ENCODE measurements at places on chromosomes 12 and 14.

DNA sequence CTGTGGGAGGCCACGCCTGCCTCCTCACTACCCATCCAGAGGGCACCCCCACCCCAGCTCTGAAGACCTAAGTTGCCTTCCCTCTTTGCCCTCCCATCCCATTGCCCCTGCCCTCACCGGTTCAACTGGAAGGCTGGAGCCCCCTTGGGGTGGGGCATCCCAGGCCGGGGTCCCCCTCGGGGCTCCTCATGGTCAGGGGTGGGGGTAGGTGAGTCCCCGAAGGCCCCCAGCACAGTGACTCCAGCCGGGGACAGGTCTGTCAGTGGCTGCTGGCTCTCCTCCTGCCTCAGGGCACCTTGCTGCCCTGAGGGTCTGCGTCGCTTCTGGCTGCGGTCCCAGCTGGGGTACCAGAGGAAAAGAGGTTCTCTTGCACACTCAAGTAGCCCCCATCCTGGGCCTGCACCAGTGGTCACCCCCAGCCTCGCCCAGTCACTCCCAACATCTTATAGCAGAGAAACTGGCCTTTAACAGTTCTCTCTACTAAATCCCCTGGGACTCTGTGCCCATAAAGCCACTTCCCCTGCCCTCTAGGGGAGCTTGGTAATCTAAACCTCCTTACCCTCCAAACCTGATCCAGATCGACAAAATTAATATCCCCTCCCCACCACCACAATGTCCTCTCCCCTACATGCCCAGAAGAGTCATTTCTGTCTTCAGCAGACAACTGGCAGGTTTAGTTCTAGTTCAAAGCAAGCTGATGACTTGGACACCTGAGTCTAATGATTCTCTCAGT is 5.1 kb downstream of the PIANP start:
- DNase-seq: no peak
- no peak overlapping the region for H3K27ac ChIP-seq
- H3K36me3 ChIP-seq: no peaks in the 10 kb centered on the region
- H3K27me3 ChIP-seq: peaks cover 20% of the 10 kb centered on the region
- H3K4me3 ChIP-seq: no peak overlapping the region

DNA sequence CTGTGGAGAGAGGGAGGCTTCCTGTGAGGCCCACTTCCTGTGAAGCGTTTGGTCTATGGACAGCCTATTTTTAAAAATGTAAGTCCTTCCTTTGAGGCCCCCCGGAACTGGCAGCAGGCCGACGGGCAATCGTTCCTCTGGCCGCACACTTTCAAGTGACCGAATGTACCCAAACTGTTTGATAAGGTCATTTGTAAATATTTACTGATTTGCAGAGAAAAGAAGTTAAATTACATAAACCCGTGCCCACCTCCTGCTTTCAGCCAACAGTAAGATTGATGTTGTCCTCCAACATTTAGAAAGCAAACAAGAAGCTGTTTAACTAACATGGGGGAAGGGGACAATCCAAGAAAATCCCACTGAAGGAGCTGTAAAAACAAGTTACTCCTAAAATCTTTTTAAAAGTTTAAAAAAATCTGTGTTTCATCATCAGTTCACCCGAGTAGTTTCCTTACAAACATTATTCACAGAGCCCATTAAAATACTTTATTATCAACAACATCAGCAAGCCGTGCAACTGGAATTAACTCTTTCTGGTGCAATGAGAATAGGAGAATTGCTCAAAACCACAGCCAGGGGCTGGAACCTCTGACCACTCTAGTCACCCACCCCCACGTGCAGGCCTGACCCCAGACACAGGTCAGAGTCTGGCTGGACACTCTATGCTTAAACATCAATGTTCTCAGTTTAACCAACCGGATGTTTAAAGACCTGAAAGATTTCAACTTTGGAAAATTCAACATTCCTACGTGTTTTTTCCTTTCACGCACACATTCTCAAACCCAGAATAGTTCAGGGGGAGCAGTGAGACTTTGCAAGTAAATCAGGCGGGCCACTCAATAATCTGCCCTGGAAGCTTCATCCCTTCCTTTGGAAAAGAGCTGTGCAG is 65.3 kb downstream of the FOXN3 start:
- peaks cover 10% of the 10 kb centered on the region for H3K4me1 ChIP-seq
- H3K36me3 ChIP-seq: peaks cover 7% of the 10 kb centered on the region
- H3K27me3 ChIP-seq: no peaks in the 10 kb centered on the region
- H3K27ac ChIP-seq: peak overlapping the region; percentile 66

DNA sequence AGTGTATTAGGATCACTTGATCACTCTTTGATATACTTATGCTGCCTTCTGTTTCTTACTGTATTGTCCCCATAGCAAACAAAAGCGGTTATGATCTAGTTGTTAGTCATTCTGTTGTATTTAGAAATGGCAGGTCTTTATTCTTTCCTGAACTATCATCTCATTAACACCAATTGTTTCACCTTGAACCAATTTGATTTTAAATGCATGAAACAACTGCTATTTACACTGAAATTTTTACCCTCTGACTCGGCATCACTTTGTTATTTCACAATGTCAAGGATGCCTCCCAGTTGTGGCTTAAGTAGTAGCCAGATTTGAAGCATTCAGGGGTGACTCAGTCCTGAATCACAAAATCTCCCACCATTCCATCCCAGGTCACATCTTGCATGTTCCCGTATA is 303.5 kb downstream of the EGLN3 start:
- DNase-seq: peak; percentile 54
- H3K27me3 ChIP-seq: no peaks in the 10 kb centered on the region
- no peak overlapping the region for H3K27ac ChIP-seq

DNA sequence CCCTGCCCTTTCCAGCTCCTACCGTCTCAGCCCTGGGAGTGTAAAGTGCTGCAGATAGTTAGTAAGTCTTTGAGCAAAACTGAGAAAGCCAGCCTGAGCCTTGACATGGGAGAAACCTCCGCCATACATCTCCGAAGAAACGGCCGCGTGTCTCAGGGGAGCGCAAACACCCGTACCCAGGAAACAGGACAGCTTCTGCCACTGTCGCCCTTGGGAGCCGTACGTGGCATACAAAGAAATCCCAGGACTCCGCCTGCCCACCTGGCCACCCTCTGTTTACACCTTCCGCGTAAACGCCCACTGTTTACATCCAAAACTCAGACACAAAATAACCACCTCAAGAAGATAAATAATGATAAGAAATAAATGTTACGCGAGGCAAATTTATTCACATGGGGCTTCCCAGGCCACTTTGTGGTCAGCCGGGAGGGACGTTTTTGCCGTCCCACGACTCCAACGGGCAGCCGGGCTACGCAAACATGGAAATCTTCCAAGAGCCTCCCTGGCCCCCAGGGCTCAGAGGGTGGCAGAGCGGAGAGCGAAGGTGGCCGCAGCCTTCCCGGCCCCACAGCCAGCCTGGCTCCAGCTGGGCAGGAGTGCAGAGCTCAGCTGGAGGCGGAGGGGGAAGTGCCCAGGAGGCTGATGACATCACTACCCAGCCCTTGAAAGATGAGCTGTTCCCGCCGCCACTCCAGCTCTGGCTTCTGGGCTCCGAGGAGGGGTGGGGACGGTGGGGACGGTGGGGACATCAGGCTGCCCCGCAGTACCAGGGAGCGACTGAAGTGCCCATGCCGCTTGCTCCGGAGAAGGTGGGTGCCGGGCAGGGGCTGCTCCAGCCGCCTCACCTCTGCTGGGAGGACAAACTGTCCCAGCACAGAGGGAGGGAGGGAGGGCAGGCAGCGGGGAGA is at the start of gene BDKRB2:
TSS of gene BDKRB2 (plus strand) at position 689 of the 908 bp plus-strand sequence. CDS start 32,269 bp downstream, outside the sequence.
- DNase-seq: peak; percentile 35
- H3K4me1 ChIP-seq: peaks cover 18% of the 10 kb centered on the region

GRCh38 chr14:96934638-96935330 is 137.6 kb downstream of the VRK1 start:
- DNase-seq: no peak
- H3K4me1 ChIP-seq: no peaks in the 10 kb centered on the region
- H3K27me3 ChIP-seq: no peaks in the 10 kb centered on the region
- no peak overlapping the region for H3K4me3 ChIP-seq

- H3K36me3 ChIP-seq: no peaks in the 10 kb centered on the region
- H3K27ac ChIP-seq: no peak overlapping the region
- DNase-seq: no peak
- H3K27me3 ChIP-seq: no peaks in the 10 kb centered on the region
These were observed 4.0 kb upstream of the LIMA1 start for GRCh38 chr12:50287271-50287670.

GRCh38 chr12:5650829-5651461 is 219.0 kb downstream of the NTF3 start:
- DNase-seq: no peak
- H3K36me3 ChIP-seq: no peaks in the 10 kb centered on the region
- no peaks in the 10 kb centered on the region for H3K4me1 ChIP-seq

DNA sequence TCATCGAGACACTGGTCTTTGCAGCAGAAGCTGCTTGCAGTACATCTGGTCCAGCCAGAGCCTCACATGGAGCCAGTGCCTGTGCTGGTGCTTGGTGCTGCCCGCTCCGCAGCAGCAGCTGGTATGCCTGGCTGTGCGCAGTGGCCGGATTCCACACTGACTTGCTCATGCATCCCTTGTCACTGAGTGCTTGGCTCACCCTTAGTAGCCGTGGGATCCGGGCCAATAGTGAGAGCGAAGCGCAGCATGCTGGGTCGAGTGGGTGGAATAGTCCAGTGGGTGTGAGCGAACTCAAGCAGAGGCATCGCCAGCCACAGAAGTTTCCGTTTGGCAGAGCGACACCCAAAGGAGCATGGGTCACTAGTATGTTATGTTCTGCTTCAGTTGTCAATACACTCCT is 10.1 kb upstream of the FBXO33 start:
- H3K4me1 ChIP-seq: no peaks in the 10 kb centered on the region
- H3K36me3 ChIP-seq: no peaks in the 10 kb centered on the region

- no peak overlapping the region for H3K4me3 ChIP-seq
- no peak for DNase-seq
- H3K36me3 ChIP-seq: no peaks in the 10 kb centered on the region
- no peak overlapping the region for H3K27ac ChIP-seq
- no peaks in the 10 kb centered on the region for H3K27me3 ChIP-seq
These were observed 155.0 kb downstream of the PAWR start for GRCh38 chr12:79535751-79536150.

DNA sequence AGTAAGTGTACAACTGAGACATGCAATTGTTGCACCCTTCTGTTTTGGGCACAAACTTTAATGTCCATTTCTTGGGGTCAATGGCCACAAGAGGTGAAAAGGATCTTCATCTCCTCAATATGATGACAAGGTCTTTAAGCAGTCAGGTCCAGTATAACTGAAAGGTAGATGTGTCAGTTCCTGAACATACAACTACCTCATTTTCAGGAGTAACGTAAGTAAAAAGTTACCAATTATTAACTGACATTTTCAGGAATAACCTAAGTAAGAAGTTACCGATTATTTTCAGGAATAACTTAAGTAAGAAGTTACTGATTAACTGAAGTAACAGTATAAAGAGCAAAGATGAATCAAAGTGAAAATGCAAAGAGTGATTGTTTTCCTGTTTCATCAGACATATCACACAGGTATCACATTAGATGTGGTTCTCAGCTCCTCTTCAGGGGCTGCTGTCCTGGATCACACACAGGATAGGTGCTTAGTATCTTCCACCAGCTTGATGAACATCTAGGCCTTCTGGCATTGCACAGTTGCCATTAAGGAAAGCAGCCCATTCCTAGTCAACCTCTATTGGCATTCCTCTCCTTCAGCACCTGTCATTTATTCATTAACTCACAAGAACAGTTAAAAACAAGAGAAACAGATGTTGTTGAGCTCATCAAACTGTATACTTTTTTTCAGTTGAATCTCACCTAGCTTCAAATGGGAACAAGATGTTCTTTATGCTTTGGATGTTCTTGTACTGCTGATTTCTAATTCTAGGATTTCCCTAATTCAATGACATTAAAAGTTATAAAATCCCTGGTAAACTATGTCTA is 200.0 kb downstream of the FOXG1 start:
- no peak overlapping the region for H3K4me3 ChIP-seq
- no peaks in the 10 kb centered on the region for H3K27me3 ChIP-seq
- H3K4me1 ChIP-seq: no peaks in the 10 kb centered on the region
- no peak overlapping the region for H3K27ac ChIP-seq

- no peaks in the 10 kb centered on the region for H3K4me1 ChIP-seq
- no peaks in the 10 kb centered on the region for H3K36me3 ChIP-seq
These were observed 165.7 kb downstream of the SRGAP1 start for GRCh38 chr12:64010069-64010686.
